ENCODE measurements at places on chromosomes 7 and 10.

DNA sequence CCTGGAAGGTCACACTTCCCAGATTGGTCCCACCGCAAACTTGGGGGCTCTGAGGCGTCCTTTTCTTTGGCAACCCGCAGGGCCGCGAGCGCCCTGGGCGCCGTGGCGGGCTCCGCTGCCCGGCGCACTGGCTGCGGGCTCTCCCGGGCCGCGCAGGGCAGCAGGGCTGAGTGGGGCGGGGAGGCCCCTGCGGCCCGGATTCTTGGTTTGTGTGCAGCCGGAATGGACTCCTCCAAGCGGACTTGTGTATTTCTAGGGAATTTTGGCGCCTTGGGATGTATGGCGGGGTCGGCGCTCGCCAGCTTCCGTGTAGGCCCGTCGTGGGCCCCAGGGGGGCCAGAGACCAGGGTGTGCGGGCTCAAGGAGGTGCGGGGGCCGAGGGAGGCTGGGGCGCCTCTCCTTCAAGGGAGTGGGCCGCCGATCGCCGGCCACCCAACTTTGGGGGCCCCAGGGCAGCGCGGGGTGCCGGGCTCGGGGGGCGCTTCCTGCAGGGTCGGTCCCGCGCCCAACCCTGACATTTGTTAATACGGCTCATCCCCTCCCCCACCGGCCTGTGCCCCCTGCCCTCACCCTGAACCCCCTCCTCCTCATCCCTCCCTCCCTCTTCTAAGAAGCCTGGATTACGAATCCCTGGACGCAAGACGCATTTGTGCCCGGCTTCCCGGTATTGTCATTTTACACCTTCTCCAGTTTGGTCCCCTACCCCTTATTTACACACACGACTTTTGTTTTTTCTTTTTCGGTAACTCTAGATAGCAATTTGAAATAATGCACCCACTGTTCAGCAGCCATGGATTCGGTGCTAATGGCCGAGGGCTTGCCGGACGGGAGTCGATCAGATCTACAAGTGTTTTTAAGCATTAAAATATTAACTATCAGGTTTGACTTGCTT, 2.5 kb downstream of the TCF7L2 start:
- DNase-seq: no peak

- no peak for DNase-seq
Observed at GRCh38 chr10:48335788-48336187, 29.3 kb downstream of the MAPK8 start.

DNA sequence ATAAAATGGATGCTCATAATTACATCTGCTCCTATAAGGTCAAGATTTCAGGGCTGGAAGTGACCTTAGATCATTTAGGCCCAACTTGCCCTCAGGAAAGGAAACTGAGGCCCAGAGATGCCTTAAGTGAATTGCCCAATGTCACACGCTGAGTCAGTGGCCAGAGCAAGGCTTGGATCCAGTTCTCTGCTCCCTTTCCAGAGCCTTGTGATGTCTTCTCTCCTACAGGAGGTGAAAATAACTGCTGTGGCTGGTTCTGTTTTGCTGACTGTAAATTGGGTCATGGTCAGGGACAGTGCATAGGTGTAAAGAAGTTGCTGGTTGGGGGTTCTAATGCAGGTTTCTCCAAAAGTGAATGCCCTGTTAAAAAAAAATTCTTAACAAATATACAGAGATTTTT, 91.3 kb downstream of the TCF7L2 start:
- no peak for DNase-seq

DNA sequence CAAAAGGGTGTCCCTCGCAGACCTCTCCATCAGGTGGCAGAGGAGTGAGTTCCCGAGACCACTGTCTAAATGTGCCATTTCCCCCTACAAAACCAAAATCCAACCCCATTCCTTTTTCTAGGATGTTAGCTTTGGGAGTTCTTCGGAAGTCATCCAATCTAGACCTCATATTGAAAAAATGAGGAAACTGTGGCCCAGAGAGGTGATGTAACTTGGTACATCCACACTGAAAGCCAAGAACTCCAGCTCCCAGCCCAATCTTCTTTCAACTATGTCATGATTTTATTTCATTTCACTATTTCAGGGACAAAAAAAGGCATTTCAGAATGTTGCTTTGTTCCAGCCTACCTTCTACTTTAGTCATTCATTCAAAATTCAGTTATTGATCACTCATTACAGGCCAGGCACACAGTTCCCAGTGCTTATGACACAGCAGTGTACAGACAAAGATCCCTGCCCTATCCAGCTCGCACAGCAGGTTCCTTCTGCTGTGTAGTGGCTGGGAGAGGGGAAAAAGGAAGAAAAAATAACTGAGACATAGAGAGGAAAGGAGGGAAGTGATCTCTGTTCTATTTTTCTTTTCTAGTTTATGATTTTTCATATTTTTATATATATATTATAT, 35.8 kb downstream of the SCRN1 start:
- no peak for DNase-seq

DNA sequence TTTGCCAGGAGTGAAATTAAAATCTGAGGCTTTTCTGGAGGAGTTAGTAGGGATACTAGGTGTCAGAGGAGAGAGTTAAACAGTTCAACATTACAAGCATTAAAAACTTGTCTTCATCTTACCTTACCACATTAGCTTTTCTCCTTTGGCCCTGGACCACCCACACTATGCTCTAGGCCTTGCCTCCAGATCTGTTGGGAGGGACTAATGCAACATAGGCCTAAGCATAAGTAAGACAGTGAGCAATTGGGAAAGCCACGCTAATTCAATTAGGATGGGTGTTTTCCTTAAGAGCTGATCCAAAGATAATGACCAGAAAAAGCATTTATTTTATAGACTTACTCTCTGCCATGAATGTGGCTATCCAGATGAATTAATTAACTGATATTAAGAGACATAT, 158.9 kb downstream of the ELMO1 start:
- DNase-seq: no peak

DNA sequence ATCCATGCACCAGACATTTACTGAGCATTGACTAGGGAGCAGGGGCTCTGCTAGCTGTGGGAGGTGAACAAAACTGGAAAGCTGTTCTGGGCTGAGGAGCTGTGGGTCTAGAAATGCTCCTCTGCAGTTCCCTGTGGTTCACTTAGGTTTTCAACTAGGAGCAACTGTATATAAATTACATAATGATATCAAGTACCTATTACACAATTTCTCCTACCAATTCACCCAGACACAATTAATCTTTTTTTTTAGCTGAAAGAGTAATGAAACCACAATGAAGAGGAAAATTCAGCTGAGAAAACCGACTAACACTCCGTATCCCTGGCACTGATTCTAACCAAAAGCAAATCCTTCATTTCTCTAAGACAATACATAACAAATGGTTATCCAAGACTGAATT, 39.4 kb downstream of the COL28A1 start:
- no peak for DNase-seq

DNA sequence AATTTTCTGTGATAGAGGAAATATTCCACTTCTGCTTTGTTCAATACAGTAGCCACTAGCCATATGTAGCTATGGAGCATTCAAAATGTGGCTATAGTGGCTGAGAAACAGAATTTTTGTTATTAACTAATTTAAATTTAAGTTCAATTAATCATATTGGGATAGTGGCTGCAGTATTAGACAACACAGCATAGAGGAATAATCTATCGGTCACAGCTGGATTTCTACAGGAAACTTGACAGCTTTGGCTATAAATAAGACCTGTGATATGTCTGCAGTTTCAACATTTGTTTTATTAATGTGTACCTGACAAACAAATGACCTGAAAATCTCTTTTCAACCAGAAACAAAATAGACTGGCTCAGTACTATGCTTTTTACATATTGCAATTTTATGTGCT, 953.2 kb downstream of the CNTNAP2 start:
- no peak for DNase-seq

- DNase-seq: no peak
Observed at GRCh38 chr10:2509081-2509531, 558.2 kb upstream of the PFKP start.

- DNase-seq: no peak
Observed at GRCh38 chr7:14403587-14403986, 414.1 kb upstream of the ETV1 start.

DNA sequence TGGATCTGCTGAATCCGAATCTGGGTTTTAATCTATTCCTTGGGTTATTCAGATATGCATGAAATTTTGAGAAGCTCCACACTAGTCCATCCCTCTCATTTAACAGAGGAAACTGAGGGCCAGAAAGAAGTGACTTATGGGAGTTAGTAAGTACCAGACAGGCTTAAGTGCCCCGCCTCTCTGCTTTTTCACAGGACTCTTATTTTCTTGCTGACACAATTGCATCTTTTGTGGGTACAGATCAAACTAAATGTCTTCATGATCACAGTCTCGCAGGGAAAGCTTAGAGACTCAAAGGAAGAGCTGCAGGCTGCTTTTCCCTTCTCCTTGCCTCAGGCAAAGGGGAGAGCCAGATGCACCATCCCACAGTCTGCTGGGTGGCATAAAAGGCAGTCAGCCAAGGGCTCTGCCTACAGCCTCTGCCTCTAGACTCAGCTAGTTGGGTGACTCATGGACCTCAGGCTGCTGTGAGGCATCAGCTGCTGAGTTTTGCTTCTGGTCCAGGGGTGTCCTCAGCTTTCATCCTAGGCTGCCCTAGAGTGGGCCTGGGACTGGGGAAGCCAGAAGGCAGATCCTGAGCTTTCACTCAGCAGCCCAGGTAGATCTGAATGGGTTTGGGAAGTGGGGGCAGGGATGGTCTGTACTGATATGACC, 11.6 kb downstream of the GOLGA7B start:
- no peak for DNase-seq

- DNase-seq: no peak
Observed at GRCh38 chr7:36277249-36277542, 112.5 kb upstream of the ANLN start.

DNA sequence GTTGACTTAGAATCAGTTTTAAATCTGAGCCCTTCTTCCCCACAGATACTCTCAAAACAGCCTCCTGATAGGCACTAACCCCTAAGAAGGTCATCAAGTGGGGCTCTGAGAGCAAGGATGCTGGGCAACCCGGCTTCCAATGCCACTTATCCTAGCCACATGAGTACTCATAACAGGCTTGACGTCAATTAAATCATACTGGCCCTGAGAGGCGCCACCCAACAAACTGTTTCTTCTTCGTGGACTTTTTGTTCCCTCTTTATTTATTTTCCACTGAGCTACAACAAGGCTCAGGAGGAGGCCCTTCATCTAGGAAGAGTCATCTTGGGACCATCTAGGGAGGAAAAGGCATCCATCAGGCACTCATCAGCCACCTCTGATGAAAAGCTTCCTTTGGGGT, 255.9 kb downstream of the KCNMA1 start:
- no peak for DNase-seq

GRCh38 chr7:47007471-47007870, 574.4 kb downstream of the TNS3 start:
- no peak for DNase-seq

DNA sequence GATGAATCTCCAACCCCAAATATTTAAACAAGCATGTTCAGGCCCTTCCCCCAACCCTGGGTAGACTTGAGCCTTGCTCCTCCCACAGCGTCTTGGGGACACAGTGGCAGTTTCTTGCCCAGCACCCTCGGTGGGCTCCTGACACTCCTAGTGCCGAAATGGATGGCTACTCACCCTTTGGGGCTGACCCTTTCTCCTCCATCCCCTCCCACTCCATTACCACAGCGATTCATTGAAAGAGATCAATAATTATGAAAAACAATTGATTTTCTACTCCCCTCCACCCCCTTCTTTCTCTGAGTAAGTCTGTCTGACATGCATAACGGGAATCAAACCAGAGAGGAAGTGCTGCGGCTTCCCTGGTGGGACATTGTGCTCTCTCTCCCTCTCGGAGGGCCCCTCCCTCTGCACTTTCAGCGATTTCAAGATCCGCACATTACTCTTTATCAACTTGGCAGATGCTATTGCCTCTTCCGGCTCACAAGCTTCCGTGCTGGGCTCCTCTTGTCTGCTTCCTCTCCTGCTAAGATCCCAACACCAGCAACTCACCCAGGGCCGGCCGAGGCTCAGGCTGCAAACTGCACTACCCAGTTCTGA, 79.0 kb upstream of the PLXNA4 start:
- DNase-seq: peak; percentile 10

DNA sequence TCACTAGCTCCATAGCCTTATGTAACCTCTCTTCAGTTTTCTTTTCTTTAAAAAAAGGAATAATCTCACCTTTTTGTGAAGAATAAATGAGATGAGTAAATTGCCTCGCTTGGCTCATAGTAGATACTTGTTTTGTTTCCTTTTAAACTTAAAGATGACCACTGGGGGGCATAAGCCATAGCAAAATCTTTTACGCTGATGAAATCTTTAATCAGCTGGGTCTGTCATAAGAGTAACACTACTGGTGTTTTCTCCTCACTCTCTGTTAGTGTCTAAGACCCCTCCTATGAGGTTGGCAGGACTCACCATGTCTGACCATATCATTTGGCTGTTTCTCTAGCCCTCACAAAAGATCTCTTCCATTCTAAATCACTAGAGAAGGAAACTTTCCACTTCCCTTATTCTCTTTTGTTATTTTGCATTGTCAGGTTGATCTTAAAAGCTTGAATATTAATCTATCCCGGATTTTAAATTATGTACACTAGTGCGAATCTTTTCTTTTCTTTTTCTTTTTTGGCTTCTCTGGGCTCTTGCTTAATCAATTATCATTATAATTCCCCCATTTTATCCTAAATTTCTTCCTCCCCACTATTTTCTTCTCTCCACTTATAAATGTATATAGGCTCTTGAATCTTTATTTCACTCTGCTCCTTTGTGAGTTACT, 12.5 kb downstream of the STAG3 start:
- DNase-seq: no peak

GRCh38 chr10:1581189-1581588, 156.1 kb downstream of the ADARB2 start:
- DNase-seq: no peak

DNA sequence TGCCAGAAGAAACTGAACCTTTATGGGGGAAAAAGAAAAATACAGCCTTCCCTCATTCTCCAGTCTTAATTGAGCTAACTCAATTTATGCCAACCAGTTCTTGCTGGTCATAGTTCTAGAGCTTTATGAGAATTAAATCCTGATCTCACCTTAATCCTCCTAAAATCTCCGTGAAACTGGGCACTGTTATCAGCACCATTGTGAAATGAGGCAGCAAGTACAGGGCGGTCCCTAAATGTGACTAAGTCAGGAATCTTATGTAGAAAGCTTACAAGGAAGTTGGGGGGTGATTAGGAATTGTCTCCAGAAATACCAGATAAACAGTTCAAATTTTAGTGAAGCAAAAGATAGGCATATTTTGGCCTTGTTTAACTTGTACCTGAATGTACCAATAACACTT, 10.7 kb upstream of the INSYN2A start:
- DNase-seq: no peak

DNA sequence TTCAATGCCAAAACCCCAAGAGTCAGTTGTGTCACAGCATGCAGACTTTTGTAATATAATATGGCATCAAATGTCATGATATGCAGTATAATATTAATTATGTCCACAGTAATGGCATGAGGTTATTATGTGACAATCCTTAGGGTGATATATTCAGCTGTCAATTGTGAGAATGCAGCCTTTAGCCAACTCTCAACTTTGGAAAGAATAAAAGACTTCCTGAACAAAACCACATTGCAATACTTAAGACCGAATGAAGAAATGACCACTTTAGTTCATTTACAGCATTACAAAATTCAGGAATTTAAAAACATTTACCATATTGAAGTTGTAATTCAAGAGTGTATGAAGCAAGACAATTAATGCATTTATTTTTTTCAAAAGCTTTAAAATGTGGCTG, 45.4 kb downstream of the CPVL start:
- no peak for DNase-seq

- no peak for DNase-seq
Observed at GRCh38 chr7:140342727-140343514, 55.4 kb downstream of the SLC37A3 start.

GRCh38 chr10:1440897-1441296, 296.4 kb downstream of the ADARB2 start:
- no peak for DNase-seq
